ENCODE measurements at places on chromosomes 7 and 10.

DNA sequence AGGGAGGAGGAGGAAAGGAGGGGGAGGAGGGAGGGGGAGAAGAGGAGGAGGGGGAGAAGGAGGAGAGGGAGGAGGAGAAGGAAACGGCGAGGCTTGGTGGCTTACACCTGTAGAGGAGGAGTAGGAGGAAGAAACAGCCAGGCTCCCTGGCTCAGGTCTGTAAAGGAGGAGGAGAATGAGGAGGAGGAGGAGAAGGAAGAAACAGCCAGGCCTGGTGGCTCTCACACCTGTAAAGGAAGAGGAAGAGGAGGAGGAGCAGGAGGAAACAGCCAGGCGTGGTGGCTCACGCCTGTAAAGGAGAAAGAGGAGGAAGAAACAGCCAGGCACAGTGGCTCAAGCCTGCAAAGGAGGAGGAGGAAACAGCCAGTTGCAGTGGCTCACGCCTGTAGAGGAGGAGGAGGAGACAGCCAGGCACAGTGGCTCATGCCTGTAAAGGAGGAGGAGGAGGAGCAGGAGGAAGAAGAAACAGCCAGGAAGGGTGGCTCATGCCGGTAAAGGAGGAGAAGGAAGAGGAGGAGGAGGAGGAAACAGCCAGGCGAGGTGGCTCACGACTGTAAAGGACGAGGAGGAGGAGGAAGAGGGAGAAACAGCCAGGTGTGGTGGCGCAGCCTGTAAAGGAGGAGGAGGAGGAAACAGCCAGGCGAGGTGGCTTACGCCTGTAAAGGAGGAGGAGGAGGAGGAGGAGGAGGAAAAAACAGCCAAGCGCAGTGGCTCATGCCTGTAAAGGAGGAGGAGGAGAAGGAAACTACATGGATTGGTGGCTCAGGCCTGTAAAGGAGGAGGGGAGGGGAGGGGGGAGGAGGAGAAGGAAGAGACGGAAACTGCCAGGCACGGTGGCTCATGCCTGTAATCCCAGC lies 14.9 kb upstream of the CRCP start:
- peak; percentile 56 for DNase-seq

GRCh38 chr7:155455776-155456737 lies 1.9 kb upstream of the EN2 start:
- DNase-seq, result no peak

DNA sequence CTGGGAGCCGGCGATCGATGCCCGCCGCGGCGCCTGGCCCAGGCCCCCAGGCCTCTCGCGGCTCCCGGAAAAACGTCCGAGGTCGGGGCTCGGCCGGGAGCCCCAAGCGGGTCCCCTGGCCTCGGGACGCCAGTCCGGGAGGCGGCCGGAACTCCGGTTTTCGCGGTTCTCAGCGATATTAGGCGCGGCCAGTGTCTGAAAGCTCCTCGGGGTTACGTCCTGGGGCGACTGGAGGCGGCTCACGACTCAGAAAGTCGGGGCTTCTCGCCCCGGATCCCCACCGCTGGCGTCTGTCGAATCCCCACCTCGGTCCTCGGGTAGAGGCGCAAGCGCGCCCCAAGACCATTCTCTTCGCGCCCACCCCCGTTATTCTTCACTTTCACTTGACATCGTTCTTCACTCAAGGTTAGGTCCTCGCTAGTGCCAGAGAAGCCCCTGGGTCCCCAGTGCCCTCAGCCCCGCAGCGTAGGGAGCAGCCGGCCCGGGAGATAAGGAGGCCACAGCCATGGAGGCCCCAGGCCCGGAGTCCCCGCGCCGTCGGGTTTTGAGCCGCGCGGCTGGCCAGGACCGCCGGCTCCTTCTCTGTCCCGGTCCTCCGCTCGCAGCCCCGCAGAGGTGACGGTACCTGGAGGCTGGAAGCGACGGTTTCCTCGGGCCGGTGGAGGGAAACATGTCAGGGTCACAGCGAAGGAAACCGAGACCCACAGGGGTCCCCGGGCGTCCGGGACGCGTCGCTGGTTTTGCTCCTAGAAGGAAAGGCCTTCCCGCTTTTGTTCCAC lies 35.2 kb upstream of the EBLN1 start:
- DNase-seq, result peak; percentile 74

- no peak for DNase-seq
These were observed 14.5 kb upstream of the LIMK1 start for GRCh38 chr7:74069086-74069541.

GRCh38 chr7:132650498-132650897 lies 74.2 kb upstream of the PLXNA4 start:
- DNase-seq, result no peak

GRCh38 chr10:88253-88652 lies 39.2 kb upstream of the TUBB8 start:
- DNase-seq, result no peak

GRCh38 chr7:7146837-7147236 lies 35.5 kb upstream of the C1GALT1 start:
- peak; percentile 23 for DNase-seq

GRCh38 chr10:4677296-4678021 lies 148.5 kb upstream of the AKR1E2 start:
- DNase-seq, result no peak

DNA sequence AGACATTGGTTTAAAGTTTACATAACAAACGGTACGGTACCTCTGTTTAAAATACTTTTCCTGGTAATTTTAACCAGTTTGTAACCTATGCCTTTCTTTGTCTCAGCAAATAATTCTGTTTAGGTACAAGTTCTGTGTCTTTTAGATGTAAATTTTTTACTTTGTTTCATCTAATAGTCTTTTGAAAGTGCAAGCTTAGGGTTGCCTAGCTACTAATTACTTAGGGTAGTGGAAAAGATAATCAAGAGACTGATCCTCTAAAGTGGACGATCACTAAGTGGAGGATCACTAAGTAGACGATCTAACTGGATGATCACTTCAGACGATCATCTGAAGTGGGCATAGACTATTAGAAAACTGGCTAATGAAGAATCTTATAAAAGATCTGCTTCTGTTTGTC lies 16.1 kb upstream of the FKBP9 start:
- DNase-seq, result no peak
